Right ventricle myocardium inferior (tissue), 1 donor: ENCODE measurements at places on chromosomes 3 and 15. TPM values are rescaled to one million over a fixed set of nuclear protein-coding genes. Genes with fewer than 3 reads are reported as not detected.

- DNase-seq, result no peak
Observed at GRCh38 chr3:191783024-191783423, 322.1 kb downstream of the PYDC2 start.

DNA sequence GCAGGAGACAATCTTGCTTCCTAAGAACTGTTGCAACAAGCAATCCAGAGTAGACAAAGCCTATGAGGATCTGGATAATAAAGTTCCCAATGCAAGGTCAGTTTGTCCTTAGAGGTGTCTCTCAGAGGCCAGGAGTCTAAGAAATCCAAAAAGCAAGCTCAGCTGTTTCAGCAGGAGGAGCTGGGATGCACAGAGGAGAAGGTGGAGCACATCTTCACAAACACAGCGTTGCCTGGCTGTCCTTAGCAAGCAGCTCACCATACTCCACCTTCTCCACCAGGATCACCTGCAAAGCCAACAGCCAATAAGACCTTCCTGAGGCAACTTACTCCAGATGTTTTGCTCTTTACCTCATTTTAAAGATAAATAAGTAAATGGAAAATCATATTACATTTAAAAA is 365 bp downstream of the ZBED2 start:
- DNase-seq, result no peak

The POLR2M gene
- total RNA-seq, result 42.6 TPM

The SLC22A14 gene
- total RNA-seq, result not detected

GRCh38 chr15:91186904-91187656 is 87.0 kb downstream of the SV2B start:
- DNase-seq, result no peak

DNA sequence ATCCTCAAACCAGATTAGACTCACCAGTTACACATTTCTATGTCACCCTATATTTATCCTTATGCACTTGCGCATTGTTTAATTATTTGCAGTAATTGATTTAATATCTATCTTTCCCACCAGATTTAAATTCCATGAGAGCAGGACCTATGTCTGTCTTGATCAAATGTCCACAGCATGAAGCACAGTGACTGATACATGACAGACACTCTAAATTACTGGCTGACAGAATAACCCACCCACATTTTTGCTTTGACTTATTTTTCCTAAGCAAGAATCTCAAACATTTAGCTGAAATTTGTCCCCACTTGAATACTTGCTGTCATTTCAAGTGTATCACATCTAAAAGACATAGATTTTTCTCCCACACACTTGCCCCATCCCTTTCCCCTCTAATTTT is 7.5 kb downstream of the CD200R1 start:
- no peak for DNase-seq

The PGBD4 gene
- total RNA-seq, result 1.8 TPM

GRCh38 chr15:90979582-90979981 is 14.8 kb downstream of the PRC1 start:
- no peak for DNase-seq

The PAK6 gene
- 10.1 TPM for total RNA-seq

The ASB7 gene
- 5.3 TPM for total RNA-seq

- DNase-seq, result no peak
Observed at GRCh38 chr15:69369631-69370030, 44.5 kb upstream of the KIF23 start.

GRCh38 chr15:83697716-83698115 is 43.8 kb downstream of the ADAMTSL3 start:
- DNase-seq, result no peak

- DNase-seq, result no peak
Observed at GRCh38 chr3:156551261-156551660, 3.7 kb downstream of the SSR3 start.

- no peak for DNase-seq
Observed at GRCh38 chr3:50912746-50913145, 238.0 kb downstream of the DOCK3 start.

DNA sequence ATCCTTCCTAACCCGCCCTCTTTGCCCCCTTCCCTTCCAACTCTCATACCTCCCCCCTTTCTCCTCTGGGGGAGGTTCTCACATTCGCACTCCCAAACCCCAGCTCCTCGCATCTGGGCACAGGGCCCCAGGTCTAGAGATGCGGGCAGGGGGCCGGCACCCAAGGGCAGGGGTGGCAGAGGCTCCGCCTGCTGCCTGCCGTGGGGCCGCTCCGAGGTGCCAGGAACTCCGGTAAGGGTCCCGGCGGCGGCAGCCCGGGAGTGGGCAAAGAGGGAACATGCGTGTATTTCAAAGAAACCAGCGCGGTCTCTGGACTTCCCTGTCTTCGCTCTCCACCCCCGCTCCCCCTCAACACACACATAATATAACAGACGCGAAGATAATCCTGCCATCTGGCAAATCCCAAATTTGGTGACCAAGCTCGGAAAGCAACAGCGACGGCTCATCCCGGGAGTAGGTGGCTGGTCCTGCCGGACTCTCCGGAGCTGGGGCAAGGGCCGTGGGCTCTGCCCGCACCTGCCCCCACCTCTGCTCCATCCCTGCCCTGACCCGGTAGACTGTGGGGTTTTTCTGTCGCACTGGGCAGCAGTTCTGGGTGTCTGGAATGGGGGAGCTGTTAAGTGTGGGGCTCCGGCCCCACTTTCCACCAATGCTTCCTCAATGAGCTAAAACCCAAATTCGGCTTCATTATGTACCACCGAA is 31.0 kb downstream of the NR2F2 start:
- DNase-seq, result no peak

DNA sequence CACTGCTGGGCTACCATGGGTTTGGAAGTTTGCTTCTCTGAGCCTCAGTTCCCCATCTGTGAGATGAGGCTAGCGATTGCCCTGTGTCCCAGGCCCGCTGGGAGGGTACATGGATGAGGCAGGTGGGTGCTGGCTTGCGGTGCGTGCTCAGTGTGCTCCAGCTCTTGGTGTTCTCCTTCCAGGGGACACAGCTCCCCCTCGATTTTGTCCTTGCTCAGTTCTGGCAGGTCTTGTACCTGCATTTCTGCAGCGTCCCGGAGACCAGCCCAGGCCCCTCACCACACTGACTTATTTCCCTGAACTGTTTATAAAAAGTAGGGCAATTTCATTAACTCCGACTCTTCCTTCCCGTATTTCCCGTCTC is 95.4 kb downstream of the TBC1D2B start:
- peak; percentile 28 for DNase-seq

DNA sequence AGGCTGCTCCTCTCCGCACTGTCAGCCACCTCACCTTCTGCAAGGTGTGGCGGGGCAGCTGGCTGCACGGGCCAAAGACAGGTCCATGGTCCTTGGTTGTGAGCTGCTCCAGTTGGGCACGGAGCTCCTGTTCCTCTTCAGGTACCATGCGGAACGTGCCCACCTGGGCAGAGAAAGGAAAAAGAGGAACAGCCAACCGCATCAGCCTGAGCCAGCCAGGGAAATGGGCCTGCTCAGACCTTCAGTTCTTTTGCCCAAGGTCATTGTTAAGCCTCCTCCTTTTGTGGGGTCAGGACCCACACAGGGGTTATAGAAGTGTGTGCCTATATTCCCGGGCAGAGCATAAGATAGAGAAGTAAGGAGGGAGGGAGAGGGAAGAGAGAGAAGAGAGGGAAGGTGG is 2.8 kb downstream of the RLBP1 start:
- DNase-seq, result no peak

- DNase-seq, result no peak
Observed at GRCh38 chr3:120816728-120817127, 74.2 kb downstream of the GTF2E1 start.

GRCh38 chr15:31271711-31272557 is 54.7 kb upstream of the KLF13 start:
- DNase-seq, result no peak

DNA sequence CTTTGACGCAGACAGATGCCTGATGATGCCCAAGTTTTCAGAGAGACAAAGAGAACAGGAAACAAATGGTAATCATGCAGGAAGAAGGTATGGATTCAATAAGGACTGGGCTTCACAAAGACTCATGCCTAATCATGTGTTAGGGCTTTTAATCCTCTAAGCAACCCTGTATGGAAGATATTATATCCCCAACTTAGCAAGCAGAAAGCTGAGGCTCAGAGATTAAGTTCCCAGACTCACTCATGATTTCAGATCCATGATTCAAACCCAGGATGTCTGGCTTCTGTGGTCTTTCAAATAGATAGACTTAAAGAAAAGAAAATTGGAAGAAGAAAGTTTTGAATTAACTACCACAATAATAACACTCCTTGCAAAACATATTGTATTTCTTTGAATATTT is 4.1 kb upstream of the CLASP2 start:
- DNase-seq, result no peak

DNA sequence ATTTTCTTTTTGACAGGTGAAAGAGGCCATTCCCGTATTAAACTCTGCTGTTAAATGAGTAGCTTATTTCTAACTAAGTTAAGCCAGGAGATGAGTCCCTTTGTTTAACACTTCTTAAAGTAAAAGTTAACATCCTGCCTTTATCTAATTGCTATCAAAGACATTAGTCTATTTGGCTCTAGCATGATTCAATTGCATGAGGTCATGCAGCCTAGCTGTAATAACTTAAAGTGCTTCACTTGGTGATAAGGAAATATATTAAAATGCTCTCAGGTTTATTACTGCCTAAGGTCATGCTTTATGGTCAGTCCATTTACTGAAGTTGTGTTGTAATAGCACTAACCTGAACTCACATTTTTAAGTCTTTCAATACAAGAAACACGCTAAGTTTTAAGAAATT is 82.3 kb upstream of the MLF1 start:
- DNase-seq, result no peak

- DNase-seq, result no peak
Observed at GRCh38 chr15:76996526-76997401, 1.8 kb downstream of the PSTPIP1 start.

DNA sequence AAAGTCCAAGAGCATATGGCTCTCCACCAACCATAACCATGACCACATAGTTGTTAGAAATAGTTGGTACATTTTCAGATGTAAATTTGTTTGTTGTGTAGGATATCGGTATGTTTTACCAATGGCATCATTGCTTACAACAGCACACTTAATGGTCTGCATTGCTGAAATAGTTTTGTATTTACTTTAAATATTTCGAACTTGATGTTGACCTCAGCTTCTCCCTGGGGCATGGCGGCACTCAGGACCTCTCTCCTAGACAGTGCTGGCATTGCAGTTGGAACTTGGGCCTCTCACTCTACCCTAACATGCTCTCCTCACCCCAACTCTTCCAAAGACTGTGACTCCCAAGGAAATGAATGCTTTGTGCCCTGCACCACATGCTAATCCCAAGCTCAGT is 5.0 kb downstream of the SLC22A13 start:
- no peak for DNase-seq

DNA sequence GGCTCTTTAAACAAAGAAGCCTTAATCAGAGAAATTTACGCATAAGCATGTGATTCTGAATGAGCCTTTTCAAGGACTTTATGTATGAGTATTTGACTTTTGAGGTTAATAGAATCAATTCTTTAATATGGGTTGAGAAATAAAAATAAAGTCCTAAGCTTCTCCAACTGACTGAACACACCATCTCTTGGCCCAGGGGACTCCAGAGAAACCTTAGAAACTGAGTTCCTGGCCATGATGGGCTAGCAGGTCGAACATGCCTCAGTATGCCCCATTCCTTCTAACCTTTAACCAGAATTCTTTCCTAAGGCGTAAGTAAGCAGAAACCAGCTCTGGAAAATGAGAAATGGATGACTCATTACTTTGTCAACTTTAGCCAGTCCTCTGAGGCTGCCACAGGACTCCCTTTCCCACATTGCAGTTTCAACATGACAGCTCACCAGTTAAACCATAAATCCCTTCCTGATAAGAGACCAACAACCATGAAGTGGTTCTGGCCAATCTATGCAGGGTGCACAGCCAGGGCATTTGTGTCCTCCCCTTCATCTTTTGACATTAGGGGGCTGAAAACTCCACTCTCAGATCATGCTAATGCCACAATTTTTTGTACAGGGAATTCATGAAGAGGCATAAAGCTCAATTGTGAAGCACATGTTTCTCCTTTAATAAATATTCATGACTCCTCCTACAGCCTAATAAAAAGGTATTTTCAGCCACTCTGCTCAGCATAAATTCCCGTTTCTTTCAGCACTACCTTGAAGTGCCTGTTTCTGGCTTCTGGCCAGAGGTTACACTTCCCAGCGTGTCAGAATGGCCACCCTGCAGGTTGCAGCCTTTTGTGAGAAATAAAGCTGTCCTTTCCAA is 33.3 kb downstream of the TM4SF18 start:
- no peak for DNase-seq

- DNase-seq, result no peak
Observed at GRCh38 chr3:190619761-190620160, 105.9 kb downstream of the IL1RAP start.

- no peak for DNase-seq
Observed at GRCh38 chr3:100521439-100521845, 29.0 kb downstream of the TMEM45A start.

The ADAMTS17 gene
- total RNA-seq, result 1.4 TPM
